Fibroblast of upper back skin (primary cell): ENCODE measurements at places on chromosomes 3 and 15.

- DNase-seq = no peak
These were observed 18.6 kb downstream of the IQSEC1 start for GRCh38 chr3:13054341-13055285.

- no peak for DNase-seq
These were observed 13.8 kb downstream of the ATP11B start for GRCh38 chr3:182807061-182807460.

DNA sequence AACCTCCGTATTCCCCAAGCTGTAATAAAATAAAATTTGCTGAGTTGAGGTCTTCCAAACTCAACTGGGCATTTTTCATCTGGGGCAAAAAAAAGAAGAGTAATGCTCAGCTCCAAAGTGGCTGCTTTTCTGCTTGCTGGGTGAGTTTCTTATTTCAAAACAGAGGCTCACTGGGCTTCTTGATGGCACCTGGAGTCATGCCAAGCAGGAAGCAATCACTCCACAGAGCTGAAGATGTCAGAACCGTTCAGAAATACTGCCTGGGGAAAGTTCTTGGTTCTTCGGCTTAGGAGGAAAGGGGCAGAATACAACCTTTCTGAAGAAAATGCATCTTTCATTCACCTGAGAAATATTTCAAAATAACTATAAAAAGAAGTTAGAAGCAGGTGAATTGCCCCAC lies 4.1 kb downstream of the CCR9 start:
- DNase-seq = no peak

DNA sequence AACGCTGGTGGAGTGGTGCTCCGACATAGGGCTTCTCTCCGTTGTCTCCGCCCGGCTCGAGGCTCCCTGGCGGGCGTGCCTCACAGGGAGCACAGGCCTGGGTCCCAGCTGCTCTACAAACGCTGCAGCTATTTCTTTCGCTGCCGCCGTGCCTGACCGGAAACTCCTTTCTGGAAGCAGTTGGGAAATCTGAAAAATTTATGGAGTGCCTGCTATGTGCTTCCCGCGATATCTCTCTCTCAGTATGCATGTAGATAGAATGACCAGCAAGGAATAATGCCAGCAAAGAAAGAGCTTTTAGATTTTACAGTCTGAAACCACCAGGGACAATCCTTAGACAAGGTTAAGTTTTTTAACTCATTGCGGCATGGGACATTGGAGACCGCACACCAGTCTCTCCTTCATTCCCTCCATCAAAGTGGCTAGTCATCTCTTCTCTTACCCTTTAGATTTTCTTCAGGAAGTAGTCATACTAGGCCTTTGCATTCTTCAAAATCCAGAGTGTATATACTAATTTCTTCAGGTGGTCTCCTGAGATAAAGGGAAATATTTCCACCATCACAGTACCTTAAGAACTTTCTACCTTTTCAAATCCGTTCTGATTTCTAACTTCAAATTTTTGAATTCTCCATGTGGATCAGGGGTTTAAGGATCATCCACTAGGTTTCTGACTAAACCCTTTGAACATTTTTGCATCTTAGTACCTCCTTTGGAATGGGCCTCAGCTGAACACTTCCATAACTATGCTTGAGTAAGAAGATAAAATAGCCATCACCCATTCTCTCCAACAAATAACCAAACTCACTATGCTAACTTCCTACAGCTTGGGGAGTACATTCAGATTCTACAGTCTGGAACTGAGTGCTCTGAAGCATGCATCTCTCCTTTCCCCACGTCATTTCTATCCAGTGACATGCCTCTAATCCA lies 1.1 kb upstream of the NPHP3 start:
- no peak for DNase-seq

- peak; percentile 68 for DNase-seq
These were observed 182.2 kb downstream of the WDR76 start for GRCh38 chr15:44009038-44009437.

GRCh38 chr15:29896062-29896461 lies 73.8 kb upstream of the TJP1 start:
- DNase-seq = no peak

- DNase-seq = no peak
These were observed 77.1 kb upstream of the PRR23E start for GRCh38 chr3:127115691-127116351.

GRCh38 chr3:112349557-112349956 lies 16.6 kb downstream of the CD200 start:
- DNase-seq = no peak

DNA sequence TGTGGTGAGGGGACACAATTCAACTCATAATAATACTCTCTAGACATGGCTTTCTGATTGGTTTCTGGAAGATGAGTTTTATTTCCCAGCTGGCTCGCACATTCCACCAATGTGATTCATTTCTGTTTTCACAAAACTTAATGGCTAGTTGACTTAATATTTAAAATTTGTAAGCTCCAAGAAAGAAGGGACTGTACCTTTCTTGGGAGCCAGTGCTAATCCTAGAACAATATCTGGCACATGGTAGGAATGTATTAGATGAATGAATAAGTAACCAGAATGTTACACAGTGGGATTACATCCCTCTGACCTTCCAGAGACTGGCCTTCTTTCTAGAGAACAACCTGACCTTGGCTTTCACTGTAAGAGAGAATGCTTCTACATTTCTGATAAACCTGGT lies 262.8 kb downstream of the RORA start:
- DNase-seq = peak; percentile 68

DNA sequence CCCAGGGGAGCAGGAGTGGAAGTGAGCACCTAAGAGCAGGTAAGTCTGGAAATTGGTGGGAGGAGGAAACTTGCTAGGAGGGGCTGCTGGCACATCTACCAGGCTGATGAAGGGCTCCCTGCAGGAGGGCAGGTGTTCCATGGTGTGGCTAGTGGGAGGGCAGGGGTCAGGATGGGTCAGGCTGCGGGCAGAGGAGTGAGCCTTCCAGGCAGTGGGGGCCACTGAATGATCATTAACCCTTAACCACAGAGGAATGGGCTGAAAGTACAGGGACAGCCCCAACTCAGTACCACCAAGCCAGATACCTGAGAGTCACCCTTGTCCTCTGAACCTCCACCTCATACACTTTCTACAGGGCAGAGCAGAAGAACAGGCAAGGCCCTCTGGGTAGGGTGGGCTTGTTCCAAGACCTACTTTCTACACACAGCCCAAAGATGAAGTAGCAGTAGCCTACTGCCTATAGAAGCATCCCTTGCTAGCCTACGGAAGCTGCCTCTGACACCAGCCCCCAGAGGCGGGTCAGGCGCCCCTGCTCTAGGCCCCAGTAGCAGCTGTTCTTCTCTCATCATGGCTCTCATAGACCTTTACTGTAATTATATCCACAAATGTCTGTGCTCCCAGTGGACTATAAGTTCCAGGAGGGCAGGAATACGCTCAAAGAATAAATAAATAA lies 4.6 kb downstream of the RAB6B start:
- no peak for DNase-seq

GRCh38 chr3:60413551-60413950 lies 837.7 kb downstream of the FHIT start:
- no peak for DNase-seq

GRCh38 chr15:31393444-31394091 lies 66.9 kb downstream of the KLF13 start:
- no peak for DNase-seq

DNA sequence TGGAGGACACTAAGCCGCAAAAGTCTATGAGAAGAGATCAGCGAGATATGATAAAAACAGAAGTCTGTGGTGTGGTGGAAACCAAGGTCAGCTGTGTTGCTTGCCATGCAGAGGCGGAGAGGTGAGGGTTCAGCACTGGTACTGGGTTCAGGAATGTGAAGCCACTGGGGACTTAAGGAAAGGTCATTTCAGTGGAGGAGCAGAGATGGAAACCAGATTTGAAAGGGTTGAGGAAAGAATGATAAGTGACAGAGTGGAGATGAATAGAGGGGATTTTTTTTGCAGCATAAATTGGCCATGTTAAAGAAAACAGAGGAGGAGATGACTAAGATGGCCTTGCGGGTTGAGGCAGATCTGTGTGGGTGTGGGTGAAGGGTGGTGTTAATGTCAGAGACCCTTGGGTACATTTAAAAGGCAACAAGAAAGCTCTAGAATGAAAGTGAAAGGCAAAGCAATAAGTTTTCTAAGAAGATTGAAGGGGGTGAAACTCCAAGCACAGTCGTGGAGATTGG lies 265.5 kb downstream of the ADAMTSL3 start:
- DNase-seq = no peak

DNA sequence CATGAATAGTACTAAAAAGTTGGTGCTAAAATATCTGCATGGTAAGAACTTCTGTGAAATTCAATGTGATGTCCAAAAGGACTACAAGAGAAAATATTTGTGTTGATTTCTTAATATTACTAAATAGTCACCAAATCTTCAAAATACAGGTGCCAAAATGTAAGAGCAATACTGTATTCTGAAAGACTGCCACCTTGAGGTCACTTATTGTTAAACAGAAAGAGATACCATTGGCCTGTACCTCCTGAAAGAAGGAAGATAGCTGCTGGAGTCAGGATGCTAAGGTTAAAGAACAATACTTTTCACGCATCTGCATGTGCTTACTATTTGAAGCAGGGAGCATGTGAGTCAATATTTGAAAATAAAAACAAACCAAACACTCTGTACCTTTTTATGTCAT lies 72.0 kb upstream of the LSAMP start:
- peak; percentile 10 for DNase-seq

GRCh38 chr3:177427540-177427939 lies 230.3 kb upstream of the TBL1XR1 start:
- DNase-seq = peak; percentile 76

DNA sequence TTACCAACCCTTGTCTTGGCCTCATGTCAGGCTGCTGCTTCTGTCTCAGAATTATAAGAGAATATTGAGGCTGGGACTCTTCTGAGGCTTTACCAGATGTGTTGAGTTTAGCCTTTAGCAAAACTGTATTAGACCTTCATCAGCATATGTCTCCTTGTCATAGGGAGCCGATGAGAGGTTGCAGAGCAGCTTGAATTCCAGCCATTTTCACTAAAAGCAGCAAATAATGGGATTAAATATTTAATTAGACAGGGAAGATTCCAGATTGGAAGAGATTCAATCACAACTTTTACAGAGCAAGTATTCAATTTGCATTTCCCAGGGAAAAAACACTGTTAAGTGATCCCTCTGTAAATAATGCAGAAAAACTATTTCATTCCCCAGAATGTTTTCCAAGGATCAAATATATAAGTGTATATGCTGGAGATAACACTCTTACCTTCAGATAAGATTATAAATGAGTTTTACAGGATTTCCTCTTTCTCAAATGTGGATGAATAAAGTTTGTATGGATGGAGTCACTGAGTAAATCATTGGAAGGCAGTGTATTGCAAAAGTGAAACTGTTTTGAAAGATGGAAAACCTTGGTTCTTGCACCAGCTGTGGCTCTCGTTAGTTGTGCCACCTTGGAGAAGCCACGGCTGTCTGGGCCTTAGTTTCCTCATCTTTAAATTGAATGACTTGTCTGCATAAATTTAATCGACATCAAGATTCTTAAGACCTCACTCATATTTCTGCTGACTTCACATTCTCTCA lies 466.4 kb upstream of the SGO1 start:
- no peak for DNase-seq

DNA sequence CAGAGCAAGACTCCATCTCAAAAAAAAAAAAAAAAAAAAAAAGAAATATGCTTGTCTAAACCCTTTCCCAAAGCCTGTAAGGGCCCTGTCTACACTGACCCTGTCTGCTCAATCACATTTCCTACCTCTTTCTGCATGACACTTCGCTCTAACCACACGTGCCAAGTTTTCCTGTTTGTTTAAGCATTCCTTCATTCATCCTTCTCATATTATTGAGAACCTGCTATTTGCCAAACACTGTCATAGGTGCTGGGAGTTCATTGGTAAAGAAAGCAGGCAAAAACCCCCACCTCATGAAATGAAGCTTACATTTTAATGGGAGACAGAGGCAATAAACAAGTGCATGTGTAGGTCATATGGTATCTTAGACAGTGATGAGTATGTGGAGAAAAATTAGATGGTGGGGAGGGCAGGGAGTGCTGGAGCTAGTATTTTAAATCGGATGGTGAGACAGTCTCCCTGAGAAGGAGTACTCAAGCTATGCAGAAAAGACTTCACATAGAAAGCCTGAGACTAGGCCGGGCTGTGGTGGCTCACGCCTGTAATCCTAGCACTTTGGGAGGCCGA lies 48.0 kb downstream of the B3GNT5 start:
- DNase-seq = peak; percentile 43

DNA sequence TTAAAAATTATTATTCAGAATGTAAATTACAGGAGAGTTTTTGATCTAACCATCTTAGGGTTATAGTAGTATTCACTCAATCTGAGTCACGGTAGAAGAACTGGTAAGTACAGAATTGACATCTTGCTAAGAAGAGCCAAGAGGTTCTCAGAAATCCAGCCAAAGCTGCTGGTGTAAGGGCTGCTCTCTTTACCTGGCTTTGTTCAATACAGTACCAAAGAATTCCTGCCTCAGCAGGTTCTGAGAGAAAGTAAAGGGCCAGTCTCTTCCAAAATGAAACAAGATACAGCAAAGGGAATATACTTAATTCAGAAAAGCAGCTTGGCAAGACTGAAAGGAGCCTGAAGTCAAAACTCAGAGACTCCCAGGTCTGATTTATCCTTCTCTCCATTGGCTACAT lies 193.1 kb downstream of the TNIK start:
- no peak for DNase-seq

DNA sequence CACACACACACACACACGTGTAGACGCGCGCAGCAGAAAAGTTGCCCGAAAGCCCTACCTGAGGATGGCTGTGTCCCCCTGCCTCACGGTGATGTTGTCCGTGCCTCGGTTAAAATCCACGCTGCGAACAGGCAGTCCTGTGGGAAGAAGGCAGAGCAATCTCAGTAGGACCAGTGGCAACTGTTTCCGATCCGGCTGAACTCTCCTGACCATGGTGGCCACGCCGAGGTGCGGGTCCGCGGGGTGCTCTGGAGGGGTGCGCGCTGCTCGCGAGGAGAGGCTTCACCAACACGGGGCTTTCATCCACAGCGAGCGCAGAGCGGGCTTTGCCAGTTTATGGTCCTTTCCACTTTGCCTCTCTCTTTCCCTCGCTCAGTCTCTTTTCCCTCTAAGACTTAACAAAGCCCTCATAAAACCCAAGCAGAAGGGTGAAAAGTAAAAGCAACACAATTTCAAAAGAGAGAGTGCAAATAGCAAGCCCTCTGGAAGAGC lies 422 bp downstream of the LSAMP start:
- peak; percentile 13 for DNase-seq

GRCh38 chr3:44942202-44942921 lies 33.6 kb downstream of the ZDHHC3 start:
- DNase-seq = peak; percentile 16

DNA sequence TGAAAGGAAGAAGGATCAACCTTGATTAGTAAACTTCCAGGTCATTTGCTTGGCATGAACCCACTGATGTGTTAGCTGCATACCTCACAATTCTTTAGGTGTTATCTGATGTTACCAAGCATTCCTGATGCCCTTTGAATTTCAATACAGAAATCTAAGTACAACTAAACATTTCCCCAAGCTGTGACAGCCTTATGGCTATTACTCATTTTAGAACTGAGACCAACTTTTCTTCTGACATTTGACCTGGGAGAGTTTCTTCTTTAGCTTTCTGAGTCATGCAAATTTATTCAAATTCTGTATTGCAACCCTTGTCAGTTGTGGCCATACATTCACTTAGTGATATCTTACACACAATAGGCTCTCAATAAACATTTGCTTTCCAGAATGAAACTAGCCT lies 124.3 kb downstream of the TIGIT start:
- no peak for DNase-seq

- DNase-seq = no peak
These were observed 159.1 kb downstream of the ATG7 start for GRCh38 chr3:11431319-11431718.
